ENCODE measurements at places on chromosomes 3 and 15.

DNA sequence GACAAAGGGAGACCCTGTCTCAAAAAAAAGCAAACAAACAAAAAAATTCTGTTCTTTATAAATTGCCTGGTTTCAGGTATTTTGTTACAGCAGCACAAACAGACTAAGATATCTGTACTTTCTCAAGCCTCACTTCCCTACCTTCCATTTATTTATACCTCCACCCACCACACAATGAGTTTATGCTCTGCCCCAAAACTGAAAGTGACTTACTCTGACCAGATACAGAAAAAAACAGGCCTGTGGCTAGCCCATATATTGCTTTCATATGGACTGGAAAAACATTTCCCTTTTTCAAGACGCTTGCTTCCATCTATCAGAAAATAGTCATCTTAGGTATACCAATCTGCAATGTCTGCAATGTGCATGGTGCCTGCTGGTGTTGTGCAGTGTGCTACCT is 8.7 kb upstream of the GPD1L start:
- no peak for DNase-seq

- DNase-seq, result peak; percentile 78
Measured at GRCh38 chr3:36944641-36945270, at the start of gene TRANK1. Gene TRANK1 (minus strand): TSS chr3:36945054. CDS start chr3:36944809, 245 bp downstream.

GRCh38 chr15:42719043-42719442 is 17.9 kb downstream of the CDAN1 start:
- no peak for DNase-seq

DNA sequence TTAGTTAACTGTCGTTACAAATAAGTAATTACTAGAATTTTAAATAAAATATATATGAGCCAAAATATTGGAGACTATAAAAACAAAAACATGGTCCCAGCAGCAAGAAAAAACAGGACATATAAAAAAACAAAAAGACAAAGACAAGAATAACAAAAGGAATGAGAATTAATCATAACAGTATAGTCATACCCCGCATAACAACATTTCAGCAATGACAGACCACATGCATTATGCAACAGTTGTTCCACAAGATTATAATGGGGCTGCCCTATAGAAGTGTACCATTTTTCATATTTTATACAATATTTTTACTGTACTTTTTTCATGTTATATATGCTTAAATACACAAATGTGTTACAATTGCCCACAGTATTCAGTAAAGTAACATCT is 5.6 kb downstream of the HLTF start:
- DNase-seq, result no peak

- DNase-seq, result no peak
Measured at GRCh38 chr3:119729996-119730395, 27.2 kb downstream of the CFAP91 start.

DNA sequence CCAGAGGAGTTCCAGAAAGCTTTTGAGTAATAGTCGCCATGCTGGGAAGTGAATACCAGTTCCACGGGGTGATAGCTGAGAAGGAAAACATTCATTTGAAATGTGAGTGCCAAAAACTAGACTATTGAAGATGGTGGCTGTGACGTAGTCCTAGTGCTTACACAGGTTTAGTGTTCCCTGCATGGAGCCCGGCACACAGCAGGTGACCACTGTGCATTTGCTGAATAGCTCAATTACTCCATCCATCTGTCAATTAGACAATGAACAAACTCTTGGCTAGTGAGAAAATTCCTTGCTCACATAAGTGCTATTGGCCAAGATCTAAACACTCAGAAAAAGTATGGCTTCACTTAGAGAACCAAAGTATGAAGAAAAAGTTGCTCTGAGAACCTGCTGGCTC is 448.1 kb upstream of the WNT5A start:
- DNase-seq, result no peak

- no peak for DNase-seq
Measured at GRCh38 chr3:148021381-148021780, 612.2 kb downstream of the ZIC1 start.

DNA sequence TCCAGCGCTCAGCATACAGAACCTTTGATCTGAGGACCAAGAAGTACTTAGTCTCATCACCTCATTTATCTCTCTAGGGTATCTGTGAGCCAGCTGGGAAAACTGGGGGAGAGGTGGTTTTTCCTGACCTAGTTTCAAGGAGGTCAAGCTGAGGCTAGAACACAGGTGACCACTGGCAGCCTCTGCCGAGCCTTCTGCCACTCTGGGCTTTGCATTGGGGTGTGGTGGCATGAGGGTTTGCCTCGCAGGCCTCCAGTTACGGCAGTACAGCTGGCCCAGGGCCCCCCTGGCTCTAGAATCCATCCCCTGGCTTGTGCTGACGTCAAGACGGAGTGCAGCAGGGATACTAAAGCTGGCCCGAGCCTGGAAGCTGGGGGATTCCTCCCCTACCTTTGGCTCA is 34.7 kb upstream of the CDCP1 start:
- DNase-seq, result no peak

DNA sequence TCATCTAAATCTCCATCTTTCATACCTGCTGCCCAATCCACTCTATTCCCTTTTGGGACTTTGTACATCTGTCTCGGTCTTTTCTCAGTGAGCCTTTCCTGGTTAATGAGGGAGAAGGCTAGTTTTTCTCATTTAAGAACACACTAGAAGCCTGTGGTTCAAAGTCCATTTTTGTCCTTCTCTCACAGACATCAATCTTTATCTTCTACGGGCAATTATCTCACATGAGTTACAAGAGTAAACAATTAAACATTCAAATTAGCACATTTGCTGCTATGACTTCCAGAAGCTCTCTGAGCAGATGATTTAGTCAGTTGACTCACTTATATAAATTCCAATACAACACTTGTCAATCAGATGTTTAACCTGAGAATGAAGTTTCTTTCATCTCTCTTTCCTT is 49.3 kb upstream of the KBTBD8 start:
- DNase-seq, result no peak

DNA sequence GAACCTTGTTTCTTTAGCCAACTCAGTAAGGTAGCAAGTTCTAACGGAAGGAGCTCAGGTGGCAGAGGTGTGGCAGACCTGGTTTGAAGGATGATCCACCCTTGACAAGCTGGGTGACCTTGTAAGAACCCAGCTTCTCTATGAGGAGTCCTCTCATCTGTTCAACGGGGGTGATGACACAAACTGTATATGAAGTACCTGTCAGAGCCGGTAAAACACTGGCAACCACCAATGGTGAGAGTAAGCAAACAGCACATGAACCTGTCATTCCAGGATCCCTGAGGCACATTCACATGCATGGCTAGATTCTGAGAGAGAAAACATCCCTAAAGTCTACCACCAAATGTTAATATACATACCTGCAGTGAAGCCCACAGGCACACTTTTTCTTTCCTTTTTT is 2.4 kb downstream of the SCAP start:
- DNase-seq, result no peak

GRCh38 chr3:107574650-107575049 is 51.9 kb downstream of the BBX start:
- DNase-seq, result no peak

DNA sequence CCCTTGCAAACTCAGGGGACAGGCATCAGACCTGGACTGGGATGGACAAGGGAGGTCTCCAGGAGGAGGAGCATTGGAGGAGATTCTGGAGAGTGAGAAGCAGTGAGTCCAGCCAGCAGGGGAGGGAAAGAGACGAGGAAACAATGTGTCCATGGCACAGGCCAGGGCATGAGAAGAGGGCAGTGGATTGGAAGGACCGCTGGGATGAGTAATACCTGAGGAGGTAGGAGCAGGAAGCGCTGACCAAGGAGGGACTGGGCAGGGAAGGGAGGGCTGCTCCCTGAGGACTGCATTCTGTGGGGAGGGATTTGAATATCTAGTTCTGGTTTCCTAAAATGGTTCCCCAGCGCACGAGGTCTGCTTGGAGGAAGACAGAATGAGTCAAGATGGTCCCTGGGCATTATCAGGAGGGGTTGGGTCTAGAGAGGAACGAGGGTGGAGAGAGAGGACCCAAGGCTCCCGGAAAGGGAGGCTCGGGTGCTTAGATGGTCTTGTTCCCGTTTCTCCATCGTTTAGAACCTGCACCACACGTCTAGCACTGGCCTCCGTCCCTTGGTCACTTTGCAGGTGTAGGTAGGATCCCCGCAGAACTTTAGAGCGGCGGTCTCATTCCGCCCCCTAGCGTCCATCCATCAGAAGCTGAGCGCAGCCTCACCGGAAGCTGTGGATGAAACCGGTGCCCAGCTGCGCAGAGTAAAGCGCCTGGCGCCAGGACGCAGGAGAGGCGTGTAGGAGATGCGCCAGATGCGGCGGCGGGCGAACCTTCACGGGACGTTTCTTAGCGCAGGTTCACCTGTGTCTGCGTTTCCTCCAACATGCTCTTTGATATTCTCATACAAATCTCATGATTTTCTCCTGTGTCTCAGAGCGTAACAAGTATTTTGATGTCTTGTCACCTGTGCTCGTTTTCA is 190.7 kb upstream of the NDN start:
- DNase-seq, result no peak

- no peak for DNase-seq
Measured at GRCh38 chr3:153785901-153786300, 335.3 kb upstream of the ARHGEF26 start.

GRCh38 chr3:157840564-157840963 is 265.7 kb downstream of the SHOX2 start:
- DNase-seq, result no peak

DNA sequence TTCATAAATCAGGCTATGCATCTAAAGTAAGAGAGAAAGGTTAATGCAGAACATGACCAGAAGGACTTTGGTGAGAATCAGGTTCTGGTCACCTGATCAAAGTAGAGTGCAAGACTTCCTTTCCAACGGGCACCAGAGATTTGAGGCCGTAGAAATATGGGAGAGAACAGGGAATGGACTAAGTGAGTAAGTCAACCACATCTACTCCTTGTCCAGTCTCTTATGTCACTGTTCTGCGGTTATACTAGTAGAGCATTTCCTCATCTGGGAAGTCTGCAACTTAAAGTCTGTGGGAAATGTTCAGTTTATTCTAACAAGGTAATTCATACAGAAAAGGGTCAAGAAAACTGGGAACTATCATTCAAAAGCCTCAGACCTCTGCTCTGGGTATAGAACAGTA is 232.8 kb downstream of the CPNE4 start:
- no peak for DNase-seq

DNA sequence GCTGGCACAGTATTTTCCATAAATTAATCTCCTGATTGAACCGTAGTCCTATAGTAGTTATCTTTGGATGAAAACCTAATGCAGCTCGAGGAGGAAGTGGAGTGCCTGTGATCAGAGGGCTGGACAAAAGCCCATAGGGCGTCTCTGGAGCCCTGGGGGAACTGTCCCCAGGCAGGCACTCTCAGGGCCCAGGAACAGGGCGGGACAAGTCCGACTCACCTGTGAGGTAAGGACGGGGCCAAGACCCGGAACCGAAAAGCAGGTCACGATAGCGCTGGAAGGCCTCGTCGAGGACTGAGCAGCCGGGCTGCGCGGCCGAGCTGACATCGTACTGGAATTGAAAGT is 341 bp downstream of the HEXA start:
- DNase-seq, result no peak

DNA sequence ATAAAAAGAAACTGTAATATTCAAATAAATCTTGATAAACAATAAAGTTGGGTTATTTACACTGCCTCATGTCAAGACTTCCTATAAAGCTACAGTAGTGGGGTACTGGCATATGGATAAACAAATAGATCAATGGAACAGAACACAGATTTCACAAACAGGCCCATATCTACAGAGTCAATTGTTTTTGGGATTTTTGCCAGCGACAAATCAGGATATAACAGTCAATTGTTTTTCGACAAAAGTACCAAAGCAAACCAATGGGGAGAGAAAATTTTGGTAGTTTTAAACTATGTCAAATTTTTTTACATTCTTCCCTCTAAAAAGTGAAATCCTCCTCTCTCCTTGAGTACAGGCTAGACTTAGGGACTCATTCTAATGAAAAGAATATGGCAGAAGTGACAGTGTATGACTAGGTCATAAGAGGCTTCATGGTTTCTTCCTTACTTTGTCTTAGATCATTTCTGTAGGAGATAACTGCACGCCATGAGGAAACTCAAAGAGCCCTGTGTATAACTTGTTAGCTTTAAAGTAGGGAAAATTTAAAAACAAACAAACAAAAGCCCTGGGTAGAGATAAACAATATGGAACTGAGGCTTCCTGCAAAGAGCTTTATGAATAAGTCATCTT is 16.9 kb downstream of the IP6K1 start:
- DNase-seq, result no peak

- DNase-seq, result no peak
Measured at GRCh38 chr15:98786717-98787116, 138.4 kb downstream of the IGF1R start.

- no peak for DNase-seq
Measured at GRCh38 chr3:180433152-180433551, 168.8 kb upstream of the TTC14 start.

DNA sequence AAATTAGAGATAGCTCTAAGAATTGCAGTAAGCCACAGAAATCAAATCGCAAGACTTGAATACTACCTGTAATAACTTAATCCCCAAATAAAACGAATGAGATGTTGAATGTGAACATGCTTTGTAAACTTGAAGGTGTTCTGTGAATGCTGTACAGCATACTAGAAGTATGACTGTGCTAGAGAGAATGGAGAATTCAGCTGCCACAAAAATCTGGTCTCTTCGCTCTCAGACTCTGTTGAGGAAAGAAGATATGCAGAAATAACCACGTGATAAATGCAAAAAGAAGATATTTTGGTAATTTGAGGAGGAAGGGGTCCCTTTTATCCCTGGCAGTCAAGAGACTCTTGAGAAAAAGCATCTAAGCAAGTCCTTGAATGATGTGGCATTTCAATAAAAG is 37.3 kb downstream of the ZBTB38 start:
- DNase-seq, result no peak

- no peak for DNase-seq
Measured at GRCh38 chr3:71854706-71855105, 69.8 kb upstream of the PROK2 start.

GRCh38 chr3:167777356-167777755 is 41.8 kb downstream of the SERPINI1 start:
- no peak for DNase-seq

DNA sequence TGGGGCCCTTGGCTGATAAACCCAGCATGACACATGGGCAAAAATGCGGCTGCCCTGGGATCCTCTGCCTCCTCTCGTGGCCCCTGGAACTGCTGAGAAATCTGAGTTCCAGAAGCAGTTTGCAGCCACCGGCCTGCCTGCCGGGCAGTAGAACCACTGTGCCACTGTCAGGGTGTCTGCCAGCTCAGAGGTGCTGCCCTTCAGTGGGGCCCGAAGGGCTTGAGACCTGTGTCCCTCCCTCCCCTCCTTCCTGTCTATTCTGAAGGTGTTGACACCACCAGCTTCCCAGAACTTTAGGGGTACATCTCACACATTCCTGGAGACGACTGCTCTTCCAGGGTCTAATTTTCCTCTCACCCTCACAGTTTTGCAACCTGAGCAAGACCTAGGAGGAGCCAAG is 88.2 kb upstream of the POMGNT2 start:
- no peak for DNase-seq

Measured in activated CD4-positive, alpha-beta T cell treated with anti-CD3 and anti-CD28 coated beads, Interleukin-2, amount 50 U/mL, for 1 hour (primary cell).